Naive thymus-derived CD4-positive, alpha-beta T cell (primary cell): ENCODE measurements at places on chromosomes 11 and 22.

- DNase-seq, result no peak
Measured at GRCh38 chr11:19656140-19656541, 56.5 kb upstream of the NAV2 start.

DNA sequence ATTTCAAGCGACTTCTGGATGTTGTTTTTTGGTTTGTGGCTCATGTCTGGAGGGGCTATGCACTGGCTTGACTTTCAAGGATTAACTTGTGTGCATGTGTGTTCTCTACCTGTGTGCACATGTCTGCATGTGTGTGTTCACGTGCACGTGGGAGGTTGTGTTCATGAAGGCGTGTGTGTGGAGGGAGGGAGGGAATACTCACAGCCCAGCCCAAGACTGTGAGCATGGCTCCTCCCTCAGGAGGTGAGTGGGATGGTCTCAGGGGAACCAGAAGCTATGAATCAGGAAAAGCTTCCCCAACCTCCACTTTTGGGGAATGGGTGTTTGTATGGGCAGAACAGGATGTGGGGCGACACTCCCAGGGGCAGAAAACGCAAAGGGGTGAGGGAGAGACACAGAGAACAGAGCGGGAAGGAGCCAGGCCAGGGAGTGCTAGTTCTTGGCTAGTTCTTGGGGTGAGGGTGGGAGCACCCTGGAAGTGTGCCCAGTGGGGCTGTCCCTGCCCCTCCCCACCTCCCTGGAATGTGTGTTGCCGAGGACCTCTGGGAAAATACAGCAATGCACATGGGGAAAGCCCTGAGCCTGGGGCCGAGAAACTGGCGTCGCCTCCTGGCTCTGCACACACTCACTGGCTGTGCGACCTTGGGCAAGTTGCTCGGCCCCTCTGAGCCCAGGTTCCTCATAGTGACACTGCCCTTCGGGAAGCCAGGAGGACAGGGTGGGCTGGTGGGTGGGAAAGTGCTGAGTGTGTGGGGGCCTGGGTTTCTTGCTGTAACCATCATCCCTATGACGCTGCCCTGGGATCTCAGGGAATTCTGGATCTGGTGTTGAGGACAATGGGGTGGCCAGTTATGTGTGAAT, 16.9 kb upstream of the ALX4 start:
- DNase-seq, result no peak

GRCh38 chr22:43154887-43155536, 3.7 kb downstream of the TSPO start:
- DNase-seq, result no peak

- DNase-seq, result no peak
Measured at GRCh38 chr11:61543606-61544306, 35.2 kb downstream of the LRRC10B start.

DNA sequence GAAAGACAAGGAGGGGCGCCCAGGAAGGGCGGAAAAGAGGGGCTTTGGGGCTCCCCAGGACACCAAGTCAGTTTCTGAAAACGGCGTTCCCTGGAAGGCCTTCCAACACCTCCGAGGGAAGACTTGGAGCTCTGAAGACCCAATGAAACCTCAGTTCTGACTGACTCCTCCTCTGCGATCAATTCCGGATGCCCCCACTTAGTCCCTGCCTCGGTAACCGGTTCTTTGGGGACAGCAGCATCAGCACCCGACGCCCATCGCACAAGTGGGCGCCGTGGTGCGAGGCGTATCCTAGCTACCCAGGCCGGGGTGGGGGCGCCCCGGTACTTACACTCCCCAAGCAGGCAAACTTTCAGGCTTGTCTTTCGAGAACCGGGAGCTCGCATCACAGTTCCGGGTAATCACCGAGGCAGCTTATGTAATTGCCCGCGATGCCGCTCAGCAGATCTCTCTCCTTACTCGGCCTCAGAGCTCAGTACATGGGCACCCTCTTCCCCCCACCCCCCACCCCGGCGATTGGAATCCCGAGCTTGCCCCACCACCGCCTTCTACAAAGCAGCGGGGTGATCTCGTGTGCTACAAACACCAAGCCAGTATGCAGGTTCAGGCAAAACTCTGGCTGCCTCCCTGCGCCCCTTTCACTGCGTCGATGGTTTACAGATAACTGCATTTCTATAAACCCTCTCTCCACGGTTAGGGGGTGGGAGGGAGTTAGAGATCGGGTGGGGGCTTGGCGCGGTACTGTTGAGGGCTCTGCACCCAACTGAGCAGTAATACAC, 2.0 kb downstream of the TENM4 start:
- no peak for DNase-seq
